ENCODE measurements at places on chromosomes 11 and 22.

DNA sequence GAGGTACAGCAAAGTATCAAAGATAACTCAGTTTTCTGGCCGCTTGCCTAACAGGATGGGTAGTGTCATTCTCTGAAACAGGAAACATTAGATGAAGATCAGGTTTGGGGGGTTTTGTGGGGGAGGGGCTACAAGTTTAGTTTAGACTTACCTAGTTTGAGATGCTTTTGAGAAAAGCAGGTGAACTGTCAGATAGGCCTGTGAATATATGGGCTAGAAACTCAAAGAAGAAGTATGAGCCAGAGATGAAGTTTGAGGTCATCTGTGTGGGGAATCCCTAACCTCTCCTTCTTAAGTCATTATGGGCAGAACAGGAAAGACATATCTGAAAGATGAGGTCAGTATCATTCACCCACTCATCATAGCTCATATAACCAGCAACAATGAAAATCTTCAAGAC lies 11.9 kb downstream of the HOATZ start:
- no peak for DNase-seq

DNA sequence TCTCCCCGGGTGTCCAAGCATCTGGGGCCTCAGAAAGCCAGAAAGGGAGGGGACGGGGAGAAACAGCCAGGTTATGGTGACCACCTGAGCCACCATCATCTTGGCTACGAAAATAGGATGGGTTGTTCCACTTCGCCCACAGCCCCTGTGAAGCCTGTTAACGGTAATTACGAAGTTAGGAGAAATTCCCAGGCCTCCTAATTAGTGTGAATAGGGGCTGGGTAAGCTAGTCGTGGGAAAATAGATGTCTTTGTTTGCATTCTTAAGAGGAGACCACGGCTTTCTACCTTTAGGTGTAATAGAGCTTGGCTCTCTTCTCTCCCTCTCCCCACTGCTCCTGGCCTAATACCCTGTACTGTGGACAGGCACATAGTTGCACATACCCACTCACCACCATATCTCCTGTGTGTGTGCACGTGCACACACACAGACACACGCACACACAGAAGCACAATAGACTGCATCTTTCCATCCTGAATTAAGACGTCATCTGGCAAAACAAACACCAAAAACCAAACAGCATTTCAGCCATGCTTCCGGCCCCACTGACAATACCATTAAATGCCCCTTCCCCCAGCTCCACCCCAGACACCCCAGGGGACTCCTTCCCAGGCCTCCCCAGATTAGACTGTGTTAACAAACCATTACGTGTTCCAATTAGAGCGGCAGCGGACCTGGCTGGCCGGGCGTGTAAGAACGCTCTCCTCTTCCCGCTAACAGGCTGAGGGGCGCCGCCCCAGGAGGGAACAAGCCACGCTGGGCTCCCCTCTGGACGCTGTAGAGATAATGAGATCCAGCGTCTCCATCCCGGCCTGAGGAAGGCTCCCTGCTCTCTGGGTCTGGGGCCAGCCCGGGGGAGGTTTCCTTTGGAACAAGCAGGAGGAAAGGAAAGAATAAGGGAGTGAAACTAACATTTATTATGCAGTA lies 72.8 kb downstream of the TP53I11 start:
- no peak for DNase-seq

- DNase-seq: peak; percentile 92
Measured at GRCh38 chr22:36790648-36791047, 14.7 kb upstream of the IFT27 start.

DNA sequence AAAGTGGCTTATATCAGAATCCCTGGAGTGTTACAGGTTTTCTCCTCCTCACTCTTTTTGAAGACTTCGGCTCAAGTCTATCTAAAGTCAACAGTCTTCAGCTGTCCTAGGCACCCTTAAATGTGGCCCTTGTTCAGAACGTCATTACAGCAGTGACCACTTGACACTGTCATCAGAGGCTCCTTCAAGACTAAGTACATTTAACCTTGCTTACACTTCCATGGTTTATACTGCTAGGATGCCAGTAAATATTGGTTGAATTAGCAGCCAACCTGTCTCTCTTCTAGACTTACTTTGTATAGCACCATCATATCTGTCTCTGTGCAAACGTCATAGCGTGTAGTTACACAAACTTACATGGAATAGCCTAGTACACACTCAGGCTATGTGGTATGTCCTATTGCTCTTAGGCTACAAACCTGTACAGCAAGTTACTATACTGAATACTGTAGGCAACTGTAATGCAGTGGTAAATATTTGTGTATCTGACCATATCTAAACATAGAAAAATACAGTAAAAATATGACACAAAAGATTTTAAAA lies 13.3 kb upstream of the C11orf91 start:
- no peak for DNase-seq

DNA sequence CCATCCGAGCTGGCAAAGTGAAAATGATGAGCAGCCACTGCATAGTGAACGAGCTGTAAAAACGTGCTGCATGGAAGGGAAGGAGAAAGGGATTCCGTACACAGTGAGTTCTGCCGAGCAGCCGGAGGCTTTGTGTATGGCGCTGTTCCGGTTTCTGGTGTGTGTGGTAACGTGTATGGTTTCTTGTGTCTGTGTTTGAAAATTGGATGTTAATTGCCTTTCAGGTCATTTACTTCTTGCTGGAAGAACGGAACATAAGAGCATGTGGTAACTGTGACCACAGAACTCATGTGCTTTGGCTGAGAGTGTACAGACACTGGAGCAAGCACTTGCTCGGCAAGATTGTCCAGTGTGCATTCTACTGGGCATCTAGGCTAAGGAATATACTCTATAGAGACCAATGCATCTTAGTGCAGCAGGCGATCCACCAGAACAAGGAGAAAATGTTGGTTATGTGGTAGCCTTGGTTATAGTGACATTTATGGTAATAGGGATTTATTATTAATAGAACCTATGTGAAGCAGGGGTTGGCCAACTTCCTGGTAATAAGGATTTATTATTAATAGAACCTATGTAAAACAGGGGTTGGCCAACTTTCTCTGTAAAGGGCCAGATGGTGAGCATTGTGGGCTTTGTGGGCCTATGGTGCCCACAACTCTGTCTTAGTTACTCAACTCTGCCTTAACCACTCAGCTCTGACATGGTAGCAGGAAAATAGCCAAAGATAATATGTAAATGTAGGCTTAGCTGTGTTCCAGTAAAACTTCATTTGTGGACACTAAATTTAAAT lies 49.2 kb downstream of the GRAMD1B start:
- peak; percentile 60 for DNase-seq

DNA sequence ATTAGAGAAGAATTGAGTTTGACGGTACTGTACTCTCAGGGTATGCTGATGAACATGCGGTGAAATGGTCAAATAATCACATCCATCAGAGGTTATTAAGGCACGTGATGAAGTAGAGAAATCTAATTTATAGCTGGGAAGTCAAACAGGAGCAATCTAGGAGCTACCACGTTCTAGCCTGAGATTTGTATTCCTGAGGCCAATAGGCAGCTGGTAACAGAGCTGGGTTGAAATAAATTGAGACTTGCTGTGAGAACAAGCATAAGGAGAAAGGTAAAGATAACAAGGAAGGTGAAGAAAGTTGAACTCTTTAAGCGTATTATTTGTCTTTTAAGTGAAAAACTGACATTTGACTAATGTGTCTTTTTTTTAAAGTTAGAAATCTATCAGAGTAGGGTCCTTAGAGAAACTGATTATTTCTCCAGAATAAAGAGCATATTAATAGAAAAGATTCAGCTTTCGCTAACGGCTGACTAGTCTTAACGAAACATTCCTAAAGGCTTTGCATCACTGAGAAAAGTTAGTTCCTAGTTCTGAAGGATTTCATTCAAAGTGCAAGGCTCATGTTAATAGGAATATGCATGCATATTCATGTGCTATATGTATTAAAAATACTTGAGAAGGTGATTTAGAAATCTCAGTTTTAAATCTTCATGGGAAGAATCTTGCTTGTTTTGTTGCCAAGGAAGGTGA lies 5.2 kb upstream of the WEE1 start:
- DNase-seq: no peak

GRCh38 chr11:128324051-128324481 lies 263.3 kb downstream of the ETS1 start:
- no peak for DNase-seq

DNA sequence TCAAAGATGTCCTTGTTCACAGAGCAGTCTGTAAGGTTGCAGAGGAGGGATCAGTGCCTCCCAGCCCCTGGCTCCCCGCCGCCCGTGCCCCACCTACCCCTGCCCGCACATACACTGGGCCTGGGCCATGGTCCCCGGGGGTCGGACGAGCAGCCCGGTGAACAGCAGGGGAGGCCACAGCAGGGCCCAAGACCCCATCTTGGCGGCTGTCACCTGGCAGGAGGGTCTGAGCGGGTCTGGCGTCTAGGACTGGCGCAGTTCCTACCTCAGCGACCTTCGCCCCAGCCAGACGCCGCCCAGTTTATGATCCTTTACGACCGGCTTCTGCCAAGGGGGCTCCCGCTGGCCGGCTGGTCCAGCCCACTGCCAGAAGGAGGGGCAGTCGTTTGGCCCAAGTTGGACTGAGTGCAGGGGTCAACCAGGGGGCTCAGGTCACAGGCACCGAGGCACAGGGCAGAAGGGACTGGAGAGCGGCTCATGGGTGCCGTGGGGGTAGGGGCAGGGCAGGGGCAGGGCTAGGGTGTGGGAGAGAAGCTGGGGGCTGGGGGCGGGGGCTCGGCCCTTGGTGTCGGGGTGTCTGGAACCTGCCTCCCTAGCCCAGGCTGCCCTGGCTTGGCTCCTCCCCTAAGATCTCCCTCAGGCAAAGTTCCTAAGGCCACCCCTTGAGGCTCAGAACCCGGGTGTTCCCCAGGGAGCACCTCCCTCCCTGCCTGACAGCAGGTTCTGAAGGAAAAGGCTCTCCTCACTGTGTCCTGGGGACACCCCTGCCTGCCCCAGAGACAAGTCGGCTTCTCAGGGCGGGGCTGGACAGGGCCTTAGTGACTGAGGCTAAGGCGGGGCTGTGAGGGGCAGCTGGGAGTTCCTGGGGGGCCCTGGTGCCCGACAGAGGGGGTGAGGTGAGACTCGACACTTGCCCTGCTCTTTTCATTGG lies at the start of gene CDHR5:
CDHR5 (minus strand) TSS at position 251 of the 931 bp plus-strand sequence; CDS start at position 198, 53 bp downstream.
- no peak for DNase-seq

DNA sequence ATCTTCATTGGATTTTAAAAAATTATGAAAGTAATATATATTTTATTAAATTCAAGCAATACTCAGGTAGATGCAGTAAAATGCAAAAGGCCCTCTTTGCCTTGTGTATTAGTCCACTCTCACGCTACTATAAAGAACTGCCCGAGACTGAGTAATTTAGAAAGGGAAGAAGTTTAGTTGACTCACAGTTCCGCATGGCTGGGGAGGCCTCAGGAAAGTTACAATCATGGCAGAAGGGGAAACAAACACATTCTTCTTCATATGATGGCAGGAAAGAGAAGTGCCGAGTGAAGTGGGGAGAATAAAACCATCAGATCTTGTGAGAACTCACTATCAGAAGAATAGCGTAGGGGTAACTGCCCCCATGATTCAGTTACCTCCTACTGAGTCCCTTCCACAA lies 130.8 kb downstream of the HIPK3 start:
- no peak for DNase-seq

- DNase-seq: no peak
Measured at GRCh38 chr22:37080838-37081237, 28.7 kb downstream of the TMPRSS6 start.

DNA sequence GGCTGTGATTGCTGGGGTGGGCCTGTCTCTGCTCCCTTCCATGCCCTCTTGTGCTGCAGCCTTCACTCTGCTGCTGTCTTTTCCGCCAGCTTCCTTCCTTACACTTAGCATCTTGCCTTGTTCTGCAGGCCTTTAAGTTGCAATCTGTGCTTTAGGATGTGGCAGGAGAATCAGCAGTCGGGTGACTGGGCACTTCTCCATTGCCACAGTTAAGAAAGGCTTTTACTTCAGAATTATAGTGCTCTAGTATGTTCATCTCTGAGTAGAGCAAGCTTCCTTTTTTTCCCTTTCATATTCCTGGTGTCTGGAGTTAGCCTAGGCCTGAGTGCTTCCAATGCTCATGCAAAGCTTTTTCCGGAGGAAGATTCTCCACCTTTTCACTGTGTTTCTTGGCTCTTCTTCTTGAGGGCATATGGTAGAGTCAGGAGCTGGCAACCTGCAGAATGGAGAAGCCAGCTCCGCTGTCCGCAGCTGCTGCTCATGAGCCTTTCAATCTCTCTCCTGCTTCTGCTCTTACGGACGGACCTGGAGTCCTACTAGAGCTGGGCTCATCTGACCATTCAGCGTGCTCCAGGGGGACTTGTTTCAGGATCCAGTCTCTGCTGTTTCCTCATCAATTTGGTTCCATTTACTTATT lies 20.2 kb downstream of the PPP6R2 start:
- DNase-seq: no peak

DNA sequence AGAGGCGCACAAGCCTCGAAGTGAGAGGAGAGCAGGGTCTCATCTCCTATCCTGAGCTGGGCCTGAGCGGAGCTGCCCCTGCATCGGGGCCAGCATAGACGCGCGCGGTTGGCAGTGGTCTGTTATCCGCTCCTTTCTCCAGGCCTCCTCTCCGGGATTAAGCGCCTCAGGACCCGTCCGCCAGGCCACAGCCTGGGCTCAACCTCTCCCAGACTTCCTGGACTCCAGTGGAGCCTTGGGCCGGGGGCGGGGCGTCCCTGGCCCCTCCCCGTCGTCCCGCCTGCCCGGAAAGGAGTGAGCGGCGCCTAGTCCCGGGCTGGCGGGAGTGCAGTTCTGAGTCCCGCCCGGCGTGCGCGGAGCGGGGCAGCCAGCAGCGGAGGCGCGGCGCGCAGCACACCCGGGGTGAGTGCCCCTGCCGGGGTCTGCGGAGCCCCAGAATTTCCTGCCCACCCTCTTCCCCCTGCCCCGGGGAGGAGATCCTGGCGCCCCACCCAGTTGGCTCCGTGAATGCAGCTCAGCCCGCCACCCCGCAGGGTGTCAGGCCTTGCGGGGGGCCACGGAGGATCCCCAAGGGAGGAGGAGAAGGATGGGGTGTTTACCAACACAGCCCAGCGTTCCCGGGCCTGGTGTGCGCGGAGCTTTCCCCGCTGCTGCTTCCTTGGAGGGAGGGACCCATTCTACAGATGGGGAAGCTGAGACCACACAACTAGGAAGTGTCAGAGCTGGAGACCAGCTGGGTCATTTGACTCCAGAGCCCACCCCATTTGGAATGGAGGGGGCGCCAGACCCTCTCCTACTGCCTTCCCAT lies at the start of gene TCIRG1:
TCIRG1 (plus strand) TSS at position 308 of the 808 bp plus-strand sequence. CDS start 2,247 bp downstream, outside the sequence.
- peak; percentile 92 for DNase-seq

DNA sequence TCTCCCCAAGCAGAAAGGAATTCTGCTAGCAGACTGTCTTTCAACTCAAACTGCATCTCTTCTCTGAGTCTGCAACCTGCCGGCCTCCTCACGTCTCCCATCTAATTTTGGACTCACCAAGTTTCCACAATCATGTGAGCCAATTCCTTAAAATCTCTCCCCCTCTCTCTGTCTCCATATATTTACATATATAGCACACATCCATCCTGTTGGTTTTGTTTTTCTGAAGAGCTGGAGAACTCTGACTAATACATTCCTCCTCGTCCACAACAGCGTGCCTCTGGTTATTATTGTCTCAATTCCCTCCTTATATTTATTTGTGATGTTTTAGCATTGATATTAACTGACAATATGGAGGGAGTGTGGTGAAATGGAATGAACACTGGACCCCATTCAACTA lies 29.6 kb upstream of the FJX1 start:
- no peak for DNase-seq

GRCh38 chr11:62671236-62671607 lies 251 bp upstream of the UQCC3 start:
- no peak for DNase-seq
